ENCODE measurements at places on chromosomes 4 and X.

DNA sequence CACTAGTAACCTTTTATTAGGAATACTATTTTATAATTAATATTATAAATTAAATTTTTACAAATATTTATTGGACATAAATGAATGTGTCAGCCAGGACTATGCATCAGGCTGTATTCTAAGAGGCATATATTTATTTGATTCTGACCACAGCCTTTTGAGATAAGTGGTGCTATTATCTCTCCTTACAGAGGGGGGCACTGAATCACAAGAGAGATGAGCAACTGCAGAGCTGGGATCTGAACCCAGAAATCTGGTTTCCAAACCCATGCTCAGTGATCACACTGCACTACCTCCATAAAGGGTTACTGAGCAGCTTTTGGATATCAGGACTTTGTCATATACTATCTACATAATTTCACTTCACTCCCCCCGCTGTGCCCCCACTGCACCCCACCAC, 322.0 kb downstream of the TMA16 start:
- DNase-seq, result no peak

DNA sequence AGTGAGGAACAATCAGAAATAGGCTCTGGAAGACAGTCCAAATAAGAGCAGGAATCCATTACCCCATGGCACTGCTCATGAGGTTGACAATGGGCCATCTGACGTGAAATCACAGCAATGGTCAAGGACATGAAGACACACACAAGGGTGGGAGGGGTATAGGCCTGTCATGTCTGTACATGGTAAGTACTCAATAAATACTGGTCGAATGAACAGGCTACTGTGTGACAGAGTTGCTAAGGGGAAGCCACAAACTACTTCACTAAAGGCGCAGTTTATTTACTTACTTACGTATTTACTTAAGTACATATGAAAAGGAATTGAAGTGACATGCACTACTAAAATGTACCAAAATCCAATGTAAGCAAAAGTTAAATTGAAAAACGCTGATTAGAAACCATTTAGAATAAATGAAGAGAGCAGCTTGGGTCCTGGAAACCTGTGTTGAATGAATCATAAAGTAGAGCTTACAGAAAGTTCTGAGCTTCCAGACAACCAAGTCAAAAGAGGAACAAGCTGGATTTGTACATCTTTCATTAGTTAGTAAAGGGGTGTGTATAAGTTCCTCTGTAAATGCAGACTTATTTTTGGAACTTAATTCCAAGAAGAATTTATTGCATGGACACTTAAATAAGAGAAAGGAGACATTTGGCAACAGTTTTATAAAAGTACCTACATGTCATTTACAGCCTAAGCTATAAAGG, 32.7 kb downstream of the ALPK1 start:
- DNase-seq, result no peak

DNA sequence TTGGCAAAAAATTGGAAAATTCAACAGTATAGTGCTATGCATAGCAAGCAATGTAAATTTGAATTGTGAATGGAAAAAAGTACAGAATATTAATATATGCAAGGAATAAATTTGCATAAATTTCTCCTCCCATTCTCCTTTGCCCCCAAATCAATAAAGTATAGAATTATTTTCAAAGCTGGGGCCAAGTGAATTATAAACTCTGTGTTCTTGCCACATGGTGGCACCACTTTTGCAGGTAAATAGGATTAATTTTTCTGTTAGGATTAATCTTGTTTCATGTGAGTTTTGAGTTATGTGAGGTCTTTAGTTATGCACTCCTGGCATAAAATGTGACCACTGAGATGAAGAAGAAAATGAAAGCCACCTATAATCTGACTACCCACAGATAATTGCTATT, 19.9 kb downstream of the COPS4 start:
- no peak for DNase-seq

GRCh38 chr4:142331132-142331531, 515.0 kb downstream of the INPP4B start:
- no peak for DNase-seq
